ENCODE measurements at places on chromosomes 5 and 9. TPM values are rescaled to one million over a fixed set of nuclear protein-coding genes. Genes with fewer than 3 reads are reported as not detected.

RGS3 gene
- total RNA-seq: 30.3 TPM

- no peak for DNase-seq
Measured at GRCh38 chr9:81804306-81804705, 115.0 kb upstream of the TLE1 start.

CCNJL gene
- total RNA-seq: 8.4 TPM

HAVCR1 gene
- total RNA-seq: not detected

DNA sequence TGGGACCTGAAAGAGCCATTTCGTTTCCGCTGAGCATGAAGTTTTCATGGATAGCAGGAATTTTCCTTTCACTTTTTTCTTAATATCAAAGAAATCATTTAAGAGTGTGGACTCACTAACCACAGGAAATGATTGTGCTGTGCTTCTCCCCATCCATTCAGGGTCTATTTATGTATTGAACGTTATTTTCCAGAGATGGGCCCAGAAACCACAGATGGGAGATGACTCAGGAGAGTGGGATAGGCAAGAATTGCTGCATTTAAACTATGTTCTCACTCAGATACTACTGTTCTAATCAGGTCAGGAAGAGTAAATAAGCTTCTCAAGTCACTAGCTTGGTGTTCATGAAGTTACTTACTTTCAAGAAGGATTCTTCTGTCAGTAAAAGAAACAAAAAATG, 763.8 kb downstream of the DTWD2 start:
- DNase-seq: no peak

DNA sequence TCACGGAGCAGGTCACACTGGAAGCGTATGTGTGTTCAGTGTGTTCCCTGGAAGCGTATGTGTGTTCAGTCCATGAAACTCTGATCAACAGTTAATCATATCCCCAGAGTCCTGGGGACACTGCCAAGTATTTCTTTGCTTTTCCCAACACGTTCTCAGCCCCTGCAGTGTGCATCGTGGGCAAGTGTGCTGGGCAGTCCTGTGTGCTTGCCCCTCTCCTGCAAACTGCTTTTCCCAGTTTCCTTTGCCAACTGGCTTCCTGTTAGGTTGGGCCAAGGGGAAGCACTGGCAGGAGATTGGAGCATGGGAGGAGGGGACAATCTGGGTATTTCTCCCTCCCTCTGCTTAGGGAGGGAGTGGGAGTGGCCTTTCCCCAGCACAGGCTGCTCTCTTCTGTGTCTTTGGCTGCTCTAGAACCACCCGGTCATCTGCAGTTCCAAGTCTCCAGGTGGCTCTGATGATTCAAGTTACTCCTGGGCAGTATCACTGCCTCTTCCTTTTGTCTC, 36.8 kb upstream of the NEK6 start:
- DNase-seq: no peak

ZDHHC11 gene
- 0.92 TPM for total RNA-seq

DNA sequence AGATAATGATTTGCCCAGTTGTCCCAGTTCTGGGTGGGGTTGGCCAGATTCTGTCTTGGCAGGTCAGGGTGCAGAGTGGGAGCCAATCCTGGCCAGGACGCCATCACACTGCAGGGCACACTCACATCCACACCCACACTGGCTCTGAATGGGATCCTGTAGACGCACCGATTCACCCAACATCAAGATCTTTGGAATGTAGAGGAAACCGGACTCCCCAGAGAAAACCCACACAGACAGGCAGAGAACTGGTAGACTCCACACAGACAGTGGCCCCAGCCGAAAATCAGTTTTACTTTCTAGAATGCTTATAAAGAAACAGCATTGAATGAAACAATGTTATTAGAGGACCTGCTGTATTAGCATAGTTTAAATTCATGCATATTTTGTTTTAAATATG, 343.1 kb upstream of the DAB2 start:
- DNase-seq: no peak

ARPC5L gene
- total RNA-seq: 26.2 TPM

- DNase-seq: no peak
Measured at GRCh38 chr9:6330958-6331634, 2.9 kb downstream of the TPD52L3 start.

- no peak for DNase-seq
Measured at GRCh38 chr5:14900693-14901461, 29.3 kb upstream of the ANKH start.

- DNase-seq: no peak
Measured at GRCh38 chr5:83406906-83407305, 64.6 kb upstream of the VCAN start.

Measured in neural progenitor cell (in vitro differentiated cells).